A172 (cell line): ENCODE measurements at places on chromosomes 7 and 10.

DNA sequence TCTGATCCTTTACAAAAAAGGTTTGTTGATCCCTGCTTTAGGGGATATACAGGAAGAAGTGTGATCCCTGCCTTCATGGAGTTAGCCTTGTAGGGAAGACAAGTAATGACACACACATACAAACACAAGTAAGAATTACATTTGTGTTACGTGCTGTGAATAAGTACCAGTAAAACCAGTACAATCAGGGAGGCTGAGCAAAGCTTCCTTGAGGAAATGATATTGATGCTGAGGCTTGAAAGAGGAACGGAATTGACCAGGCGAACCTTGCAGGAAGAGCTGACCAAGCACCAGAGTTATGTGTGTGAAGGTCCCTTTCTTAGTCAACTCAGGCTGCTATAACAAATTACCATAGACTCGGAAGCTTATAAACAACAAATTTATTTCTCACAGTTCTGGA lies 83.6 kb upstream of the CACUL1 start:
- no peak for DNase-seq

GRCh38 chr10:71314028-71314693 lies 4.9 kb upstream of the SLC29A3 start:
- DNase-seq: peak; percentile 57

DNA sequence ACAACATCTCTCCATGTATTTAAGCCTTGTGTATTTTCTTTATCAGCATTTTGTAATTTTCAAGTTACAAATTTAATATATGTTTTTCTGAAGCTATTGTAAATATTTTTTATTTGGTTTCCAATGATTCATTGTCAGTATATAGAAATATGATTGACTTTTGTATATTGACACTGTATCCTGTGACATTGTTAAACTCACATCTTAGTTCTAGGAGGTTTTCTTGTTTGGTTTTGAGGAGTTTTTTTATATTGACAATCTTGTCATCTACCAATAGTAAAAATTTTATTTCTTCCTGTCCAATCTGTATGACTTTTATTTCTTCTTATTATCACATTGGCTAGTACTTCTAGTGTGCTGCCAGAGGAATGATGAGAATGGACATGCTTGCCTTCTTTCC lies 393.7 kb downstream of the GPAM start:
- no peak for DNase-seq

DNA sequence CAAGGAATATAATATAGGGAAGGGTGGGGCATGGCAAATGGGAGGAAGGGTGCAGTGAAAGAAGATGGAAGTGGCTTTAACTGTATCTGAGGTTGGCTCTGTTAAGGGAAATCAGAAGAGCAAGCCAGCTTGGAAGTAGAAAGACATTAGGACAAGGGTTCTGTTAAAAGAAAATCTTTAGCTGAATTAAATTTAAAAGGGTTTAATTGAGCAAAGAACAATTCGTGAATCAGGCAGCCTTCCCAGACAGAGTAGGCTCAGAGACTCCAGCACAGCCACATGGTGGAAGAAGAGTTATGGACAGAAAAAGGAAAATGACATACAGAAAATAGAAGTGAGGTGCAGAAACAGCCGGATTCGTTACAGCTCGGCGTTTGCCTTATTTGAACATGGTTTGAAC lies 42.0 kb downstream of the FAM13C start:
- no peak for DNase-seq

GRCh38 chr7:72336632-72337389 lies 75.3 kb downstream of the CALN1 start:
- no peak for DNase-seq

GRCh38 chr7:28348636-28349035 lies 63.7 kb upstream of the CREB5 start:
- DNase-seq: no peak

DNA sequence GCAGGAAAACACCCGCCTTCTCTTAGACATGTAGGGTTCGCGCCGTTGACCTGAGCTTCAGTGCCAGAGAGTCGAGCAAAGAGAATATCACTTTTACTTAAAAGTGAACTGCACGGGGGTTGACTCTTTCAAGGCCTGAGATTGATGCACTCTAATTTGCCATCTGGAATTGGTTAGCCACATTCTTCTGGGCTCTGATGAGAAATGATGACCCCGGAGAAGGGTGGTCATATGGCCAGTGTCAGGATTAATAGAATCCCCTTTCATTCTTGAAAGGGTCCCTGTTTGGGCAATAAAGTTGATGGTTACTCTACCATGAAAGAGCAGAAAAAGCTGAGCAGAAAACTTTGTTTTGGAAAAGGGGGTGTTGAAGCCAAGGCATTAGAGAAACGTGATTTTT lies 31.2 kb downstream of the GRK5 start:
- no peak for DNase-seq

GRCh38 chr7:154928136-154929005 lies 74.6 kb downstream of the PAXIP1 start:
- peak; percentile 88 for DNase-seq

- DNase-seq: no peak
Measured at GRCh38 chr10:89640241-89640640, 4.8 kb downstream of the PANK1 start.

DNA sequence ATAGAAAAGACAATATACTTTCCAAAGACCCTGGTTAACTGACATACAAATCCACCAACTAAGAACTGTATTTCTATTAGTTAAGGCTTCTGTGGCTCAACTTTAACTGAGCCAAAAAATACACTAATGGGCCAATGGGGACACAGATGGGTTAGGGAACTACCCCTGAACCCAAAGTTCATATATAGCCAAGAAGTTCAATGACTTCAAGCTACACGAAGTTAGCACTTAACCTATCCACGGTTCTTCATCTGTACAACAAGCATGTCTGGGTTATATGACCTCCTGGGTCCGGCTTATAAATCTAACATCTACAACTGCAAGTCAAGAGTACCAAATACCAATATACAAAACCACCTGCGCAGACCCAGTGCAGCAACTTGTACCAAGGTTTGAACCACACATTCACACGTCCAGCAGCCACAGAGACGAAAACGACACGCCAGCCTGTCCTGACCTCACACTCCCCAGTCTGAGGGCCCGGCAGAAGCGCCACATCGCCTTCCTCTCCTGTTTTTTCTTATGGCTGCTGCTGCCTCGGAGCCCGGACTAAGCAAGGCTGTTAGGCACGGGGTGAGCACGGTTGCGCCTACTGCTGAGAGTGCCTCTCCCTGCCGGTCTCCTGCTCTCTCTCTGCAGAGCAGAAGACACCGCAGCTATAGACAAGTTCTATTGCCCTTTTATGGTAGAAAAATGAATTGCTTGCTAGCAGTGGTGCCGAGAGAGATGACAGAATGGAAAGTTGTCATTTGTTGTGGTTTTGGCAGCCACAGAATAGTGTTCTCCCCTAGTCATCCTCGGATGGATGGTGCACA lies 86.3 kb downstream of the RNF216 start:
- DNase-seq: peak; percentile 97

DNA sequence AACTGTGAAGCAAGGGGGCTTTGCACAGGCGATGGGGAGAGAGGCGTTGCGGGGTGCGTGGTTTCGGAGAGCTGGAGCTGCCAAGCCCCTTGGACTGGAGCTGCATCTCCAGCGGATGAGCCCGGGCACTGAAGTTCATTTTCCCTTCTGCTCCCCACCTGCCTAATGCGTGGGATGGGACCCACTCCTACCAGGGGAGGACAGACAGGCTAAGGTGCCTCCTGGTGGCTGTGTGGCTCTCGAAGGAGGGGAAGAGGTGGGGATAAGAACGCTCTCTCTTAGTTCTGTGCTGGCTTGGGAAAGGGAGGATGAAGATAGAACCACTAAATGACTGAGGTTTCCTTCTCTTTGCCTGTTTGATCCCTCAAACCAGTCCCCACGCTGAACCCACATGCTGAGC lies 177.6 kb upstream of the PITRM1 start:
- DNase-seq: no peak

- DNase-seq: no peak
Measured at GRCh38 chr10:129761197-129761972, 202.7 kb downstream of the EBF3 start.

DNA sequence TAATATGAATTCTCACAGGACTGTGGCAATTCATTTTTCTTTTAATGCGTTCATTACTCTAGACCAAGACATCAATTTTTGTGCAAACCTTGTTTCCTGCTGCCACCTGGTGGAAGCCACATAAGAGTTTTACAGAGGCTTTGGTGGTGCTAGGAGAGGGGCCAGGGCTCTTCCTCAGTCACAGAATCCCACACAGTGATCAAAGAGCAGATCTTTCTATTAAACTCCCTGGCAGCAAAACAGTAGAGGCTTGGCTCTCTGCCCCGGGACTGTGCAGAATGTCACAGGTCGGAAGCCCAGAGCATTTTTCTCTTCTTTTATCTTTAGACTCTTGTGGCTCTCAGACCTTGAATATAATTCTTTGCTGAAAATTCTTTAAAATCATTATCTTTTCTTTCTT lies 506.4 kb upstream of the C7orf33 start:
- DNase-seq: peak; percentile 40

GRCh38 chr7:98934267-98934666 lies 55.9 kb downstream of the TRRAP start:
- no peak for DNase-seq

DNA sequence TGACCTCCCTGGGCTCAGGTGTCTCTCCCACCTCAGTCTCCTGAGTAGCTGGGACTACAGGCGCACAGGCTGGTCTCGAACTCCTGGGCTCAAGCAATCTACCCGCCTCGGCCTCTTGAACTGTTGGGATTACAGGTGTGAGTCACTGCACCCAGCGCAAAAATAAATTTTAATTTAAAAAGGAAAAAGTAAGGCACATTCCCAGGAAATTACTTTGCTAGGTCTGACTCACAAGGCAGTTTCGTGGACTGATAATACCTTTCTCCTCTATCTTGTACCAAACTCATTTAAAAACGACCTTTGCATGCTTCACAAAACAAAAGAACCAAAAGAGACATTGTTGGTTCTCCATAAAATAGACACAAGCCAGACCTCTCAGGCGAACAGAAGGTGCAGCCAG lies 29.7 kb downstream of the PARP12 start:
- DNase-seq: peak; percentile 76
